A549 treated with CpdA at 1 μM for 4 hours (cell line): ENCODE measurements at places on chromosomes 12 and 14. TPM values are rescaled to one million over a fixed set of nuclear protein-coding genes. Genes with fewer than 3 reads are reported as not detected.

PRB2 gene
- total RNA-seq = not detected in 5 replicates

POLR3B gene
- total RNA-seq = 5.1 to 6.1 TPM (median 5.4 TPM) in 5 replicates

RASSF9 gene
- total RNA-seq = 0.34 to 0.45 TPM (median 0.43 TPM) in 5 replicates

GPD1 gene
- total RNA-seq = 0.10 to 0.32 TPM (median 0.20 TPM) in 4 of 5 replicates, not detected in the other

GARIN6 gene
- not detected in 5 replicates for total RNA-seq

CEP170B gene
- total RNA-seq = 19.0 to 27.2 TPM (median 20.7 TPM) in 5 replicates

NOVA1 gene
- total RNA-seq = 4.9 to 6.4 TPM (median 5.7 TPM) in 5 replicates

ZNF385A gene
- 14.3 to 21.0 TPM (median 18.8 TPM) in 5 replicates for total RNA-seq

VEZT gene
- 57.9 to 88.1 TPM (median 64.8 TPM) in 5 replicates for total RNA-seq

IL31 gene
- total RNA-seq = not detected in 5 replicates

TPCN1 gene
- total RNA-seq = 17.8 to 23.3 TPM (median 18.5 TPM) in 5 replicates

GLIPR1L1 gene
- total RNA-seq = not detected in 5 replicates

OSBPL8 gene
- 11.0 to 21.1 TPM (median 17.5 TPM) in 5 replicates for total RNA-seq

CAPRIN2 gene
- 17.7 to 30.4 TPM (median 23.1 TPM) in 5 replicates for total RNA-seq

KCNC2 gene
- total RNA-seq = not detected in 5 replicates

SLC38A1 gene
- 66.7 to 91.2 TPM (median 75.3 TPM) in 5 replicates for total RNA-seq

TAPBPL gene
- 3.3 to 4.0 TPM (median 3.5 TPM) in 5 replicates for total RNA-seq

INHBE gene
- total RNA-seq = 0.07 to 0.20 TPM (median 0.13 TPM) in 4 of 5 replicates, not detected in the other

TTC8 gene
- total RNA-seq = 38.2 to 45.5 TPM (median 43.4 TPM) in 5 replicates

KCNK10 gene
- total RNA-seq = not detected in 5 replicates

CMA1 gene
- not detected in 5 replicates for total RNA-seq

ABCC9 gene
- total RNA-seq = 0.01 TPM in 1 of 5 replicates, not detected in the others
